Spinal cord (tissue), 10 donors: ENCODE measurements at places on chromosomes 1 and 21. TPM values are rescaled to one million over a fixed set of nuclear protein-coding genes. Genes with fewer than 3 reads are reported as not detected.
A peak's percentile ranks its signal among the peaks of the same experiment; 100 is the strongest.

The CLCA1 gene
- total RNA-seq, result 0.10 TPM

The KMO gene
- 0.39 TPM for total RNA-seq

The TEX38 gene
- not detected for total RNA-seq

The EXOC8 gene
- 26.9 TPM for total RNA-seq

The CLEC20A gene
- total RNA-seq, result not detected

The BEST4 gene
- 1.3 TPM for total RNA-seq

The CCDC17 gene
- not detected for total RNA-seq

The CSDE1 gene
- 727 TPM for total RNA-seq

The OR14K1 gene
- not detected for total RNA-seq

The DDR2 gene
- total RNA-seq, result 96.3 TPM

The OR2AK2 gene
- total RNA-seq, result 0.44 TPM

The CROCC gene
- 14.7 TPM for total RNA-seq

GRCh38 chr1:202968895-202969295 is 1.8 kb upstream of the CYB5R1 start:
- DNase-seq, result peak; percentile 68

GRCh38 chr1:15452216-15452615 is 4.3 kb upstream of the CELA2A start:
- no peak for DNase-seq

- DNase-seq, result no peak
Observed at GRCh38 chr1:145690587-145691558, 16.3 kb downstream of the PDZK1 start.

DNA sequence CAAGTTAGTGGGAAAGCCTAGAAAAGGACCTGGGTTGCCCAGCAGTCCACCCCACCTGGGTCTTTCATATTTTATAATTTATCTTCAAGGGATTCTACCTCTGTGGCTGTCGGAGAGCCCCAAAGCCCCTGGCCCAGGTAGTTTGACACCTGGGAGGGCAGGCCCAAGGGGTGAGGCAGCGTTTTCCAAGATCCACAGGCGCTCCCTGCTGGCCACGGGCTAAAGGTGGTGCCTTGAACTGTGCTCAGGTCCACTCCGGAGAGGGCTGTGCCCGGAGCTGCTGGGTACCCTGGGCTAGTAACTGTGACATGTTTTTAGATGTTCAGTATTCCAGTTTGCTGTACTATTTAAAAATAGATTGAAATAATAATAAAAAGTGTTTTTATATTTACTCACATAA is 37.2 kb upstream of the CRNN start:
- DNase-seq, result no peak

DNA sequence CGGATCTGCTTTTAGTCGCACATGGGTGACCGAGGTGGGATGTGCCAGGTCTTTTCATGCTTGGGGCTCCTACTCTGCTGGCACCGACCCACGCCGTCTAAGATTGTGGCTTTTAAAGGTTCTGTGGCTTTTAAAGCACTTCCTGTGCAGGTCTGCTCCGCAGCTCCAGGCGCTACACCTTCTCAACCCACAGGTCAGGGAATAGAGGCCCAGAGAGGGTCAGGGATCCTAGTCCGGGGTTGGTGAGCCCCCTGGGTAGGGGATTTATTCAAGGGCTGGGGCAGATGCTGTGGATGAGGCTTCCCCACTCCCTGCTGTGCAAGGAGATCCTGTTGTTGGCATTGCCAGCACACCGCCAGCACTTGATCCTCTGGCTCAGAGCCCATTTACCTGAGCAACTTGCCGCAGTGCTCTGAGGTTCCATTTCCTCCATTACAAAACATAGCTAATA is 212.8 kb upstream of the RAB4A start:
- no peak for DNase-seq

- peak; percentile 75 for DNase-seq
Observed at GRCh38 chr1:182301467-182302198, 90.0 kb downstream of the GLUL start.

- DNase-seq, result no peak
Observed at GRCh38 chr1:180962178-180962577, 49.5 kb downstream of the KIAA1614 start.

DNA sequence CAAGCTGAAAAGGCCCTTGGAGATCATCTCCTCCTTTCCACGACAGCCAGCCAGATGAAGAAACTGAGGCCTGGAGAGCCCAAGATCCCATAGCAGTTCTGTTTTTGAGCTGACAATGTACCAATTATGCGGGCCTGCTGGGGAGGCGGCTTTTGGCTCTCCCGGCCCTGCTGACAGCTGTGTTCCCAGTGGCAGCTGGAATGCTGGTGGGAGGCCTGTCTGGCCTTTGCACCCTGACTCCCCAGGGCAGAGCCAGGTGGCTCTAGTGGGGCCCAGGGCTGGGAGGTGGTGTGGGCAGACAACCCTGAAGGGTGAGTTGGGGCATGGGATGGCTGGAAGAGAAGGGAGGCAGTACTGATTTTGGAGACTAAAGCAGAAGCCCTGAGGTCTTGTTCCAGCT is 30.7 kb upstream of the WASF2 start:
- no peak for DNase-seq

GRCh38 chr1:6497215-6497866 is 5.9 kb upstream of the PLEKHG5 start:
- DNase-seq, result no peak

DNA sequence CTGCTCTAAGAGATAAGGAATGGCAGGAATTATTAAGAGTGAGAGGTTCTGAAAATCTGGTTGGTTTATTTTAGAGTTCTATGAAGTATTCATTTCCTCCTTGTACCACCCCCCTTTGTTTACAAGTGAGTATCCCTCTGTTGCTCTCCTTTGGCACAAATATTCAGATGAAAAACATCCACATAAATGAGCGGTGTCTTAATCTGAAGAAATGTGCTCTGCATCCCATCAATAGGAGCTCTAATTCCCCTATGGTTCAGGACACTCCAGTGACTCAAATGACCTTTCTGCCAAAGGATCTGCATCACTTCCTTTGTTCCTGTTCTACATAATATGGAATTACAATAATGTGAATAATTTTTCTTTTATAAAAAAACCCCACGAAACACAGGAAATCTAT is 16.6 kb downstream of the DDAH1 start:
- no peak for DNase-seq

DNA sequence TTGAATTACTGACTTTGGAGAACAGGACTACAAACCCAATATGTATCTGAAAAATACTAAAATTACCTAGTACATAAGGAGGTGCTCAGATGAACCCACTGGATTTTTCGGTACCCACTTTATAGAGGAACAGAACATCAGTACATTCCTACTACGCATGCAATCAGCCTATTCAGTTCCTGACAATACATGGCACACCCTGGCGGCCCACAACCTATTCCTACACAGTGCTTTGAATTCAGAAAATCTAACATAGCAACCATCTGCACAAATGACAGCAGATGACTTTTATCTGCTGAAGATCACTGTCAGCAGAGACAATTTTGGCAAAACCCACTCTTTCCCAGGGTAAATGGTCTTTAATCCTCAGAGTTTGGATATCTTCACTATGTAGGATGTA is 257.1 kb upstream of the GREM2 start:
- no peak for DNase-seq

DNA sequence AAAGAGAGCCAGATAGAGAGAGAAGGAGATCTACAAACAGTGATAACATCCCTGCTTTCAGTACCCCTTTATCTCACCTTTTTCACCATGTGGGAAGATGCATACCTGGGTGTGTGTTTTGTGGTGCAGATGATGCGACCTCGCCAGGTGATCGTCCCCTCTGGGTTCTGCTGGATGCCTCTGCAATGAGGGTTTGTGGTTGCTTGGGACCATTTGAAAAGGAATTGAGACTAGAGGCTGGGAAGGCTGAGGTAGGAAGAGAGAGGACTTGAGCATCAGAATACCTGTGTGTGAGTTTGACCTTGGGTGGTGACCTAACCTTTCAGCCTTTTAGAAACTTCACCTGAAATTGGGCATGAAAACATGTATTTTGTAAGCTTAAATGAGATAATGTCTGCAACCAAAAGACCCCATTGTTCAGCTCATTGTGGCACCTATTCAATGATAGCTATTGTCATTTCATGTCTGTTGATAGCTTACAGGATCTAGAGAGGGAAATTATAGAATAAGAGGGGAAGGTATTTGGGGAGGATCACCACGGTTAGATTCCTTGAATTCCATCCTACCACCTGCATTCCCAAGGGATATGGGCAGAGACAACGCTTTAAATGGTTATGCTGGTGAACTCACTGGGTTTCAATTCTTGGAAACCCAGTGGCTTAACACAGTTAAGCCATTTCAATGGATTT is 125.7 kb downstream of the IGSF21 start:
- no peak for DNase-seq

- DNase-seq, result no peak
Observed at GRCh38 chr1:203324105-203325025, 19.0 kb downstream of the BTG2 start.

- no peak for DNase-seq
Observed at GRCh38 chr1:117670976-117671780, 65.3 kb downstream of the TENT5C start.

GRCh38 chr1:12170263-12170671 is 3.5 kb downstream of the TNFRSF1B start:
- DNase-seq, result no peak

DNA sequence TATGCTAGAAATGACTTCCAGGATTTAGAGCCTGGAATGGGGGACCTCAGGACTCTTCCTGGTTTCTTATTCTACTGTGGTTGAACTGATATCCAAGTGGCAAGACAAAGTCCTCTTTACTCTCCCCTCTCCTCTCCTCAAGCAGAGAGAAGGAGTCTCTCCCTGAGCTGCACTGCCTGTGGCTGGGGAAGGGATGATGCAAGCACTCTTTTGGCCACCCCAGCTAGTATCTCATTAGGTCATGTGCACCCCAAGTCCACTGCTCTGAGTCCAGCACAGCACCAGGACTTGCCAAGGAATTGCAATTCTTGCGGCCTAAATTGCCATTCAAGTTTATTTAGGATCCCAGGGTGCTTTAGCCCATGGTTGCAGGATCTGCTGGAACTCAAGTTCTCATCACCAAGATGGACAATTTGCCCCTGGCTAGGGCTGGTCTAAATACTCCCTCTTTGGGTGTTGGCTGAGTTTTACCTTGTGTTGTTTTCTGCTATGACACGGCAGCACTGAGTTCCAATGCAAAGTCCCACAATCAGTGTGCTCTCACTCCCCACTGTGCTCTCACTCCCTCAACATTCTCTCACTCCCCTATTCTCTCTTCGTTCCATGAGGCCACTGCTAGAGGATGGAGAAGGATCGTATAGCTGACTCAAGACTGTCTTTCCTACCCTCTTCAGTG is 172.2 kb downstream of the TM2D1 start:
- no peak for DNase-seq

GRCh38 chr1:209667708-209668107 is 7.5 kb upstream of the G0S2 start:
- no peak for DNase-seq

DNA sequence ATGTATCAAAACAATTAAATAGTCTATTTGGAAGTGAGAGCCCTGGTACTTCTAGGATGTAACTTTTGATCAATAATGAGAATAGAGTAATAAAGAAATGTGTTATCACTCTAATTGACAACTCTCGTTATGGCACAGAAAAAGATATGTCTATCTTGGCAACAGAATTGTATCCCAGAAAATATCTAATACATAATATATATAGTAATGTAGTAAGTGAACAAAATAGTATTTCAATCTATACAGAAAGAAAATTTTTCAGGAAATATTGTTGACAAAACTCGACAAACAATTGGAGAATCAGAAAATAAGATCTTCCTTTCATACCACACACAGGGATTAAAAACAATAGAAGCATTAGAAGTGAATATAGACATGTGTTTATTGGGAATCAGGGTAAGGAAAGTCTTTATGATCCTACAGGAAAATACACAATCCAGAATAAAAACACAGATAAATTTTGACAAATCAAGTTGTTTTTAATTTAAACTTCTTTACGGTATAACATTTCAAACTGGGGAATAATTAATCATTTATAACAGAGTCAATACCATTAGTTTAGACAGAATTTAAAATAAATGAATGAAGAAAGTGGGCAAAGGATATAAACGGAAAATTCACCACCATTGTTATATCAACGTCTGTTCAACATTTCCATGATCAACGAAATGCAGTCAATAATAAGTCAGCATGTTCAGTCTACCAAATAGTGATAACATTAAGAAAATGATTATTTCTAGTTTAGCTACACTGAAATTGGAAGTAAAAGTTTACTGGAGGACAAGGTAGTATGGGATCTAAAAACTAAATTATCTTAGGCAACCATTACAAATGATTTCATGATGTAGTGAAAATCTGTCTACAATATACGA is 1526.5 kb upstream of the TPTE start:
- DNase-seq, result no peak

- DNase-seq, result no peak
Observed at GRCh38 chr1:231626951-231627614, 493 bp downstream of the DISC1 start.

DNA sequence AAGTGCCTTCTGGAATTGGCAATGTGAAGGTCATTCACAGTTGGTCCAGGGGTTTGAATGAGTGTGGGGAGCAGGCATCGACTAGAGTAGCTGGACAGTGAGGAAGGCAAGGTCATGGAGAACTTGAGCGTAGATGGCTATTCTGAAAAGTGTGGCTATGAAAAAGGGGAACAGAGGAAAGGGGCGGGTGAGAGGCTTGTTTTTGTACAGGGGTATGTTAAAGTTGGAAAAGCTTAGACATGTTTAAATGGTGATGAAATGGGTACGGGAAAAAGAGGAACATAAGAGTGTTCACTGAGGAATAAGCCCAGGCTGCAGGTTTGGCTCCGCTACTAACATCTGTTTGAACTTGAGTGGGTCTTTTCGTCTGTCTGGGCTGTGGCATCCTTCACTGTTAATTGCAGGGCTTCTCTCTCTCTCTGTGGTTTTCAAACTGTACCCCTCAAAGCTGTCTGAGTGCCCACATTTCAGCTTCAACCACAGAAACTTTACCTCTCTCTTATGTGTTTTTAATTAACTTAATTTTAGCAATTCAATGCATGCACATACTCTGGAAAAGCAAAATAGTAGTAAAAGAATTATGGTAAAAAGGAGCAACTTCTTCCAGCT is 70.8 kb upstream of the COA6 start:
- no peak for DNase-seq

GRCh38 chr1:114081437-114082303 is 72.0 kb downstream of the SYT6 start:
- no peak for DNase-seq

GRCh38 chr1:176241385-176242015 is 34.4 kb upstream of the COP1 start:
- DNase-seq, result no peak

- DNase-seq, result no peak
Observed at GRCh38 chr1:32208469-32208868, 420 bp upstream of the DCDC2B start.

- DNase-seq, result no peak
Observed at GRCh38 chr1:214857716-214858115, 224.8 kb upstream of the KCNK2 start.
